Purkinje cell (primary cell): ENCODE measurements at places on chromosomes 6 and 20. TPM values are rescaled to one million over a fixed set of nuclear protein-coding genes. Genes with fewer than 3 reads are reported as not detected.

The ZFP64 gene
- 3.8 and 6.7 TPM in 2 replicates for polyA plus RNA-seq

The DNMT3B gene
- polyA plus RNA-seq = not detected in 2 replicates

The AKIRIN2 gene
- 33.4 and 60.4 TPM in 2 replicates for polyA plus RNA-seq

The PNPLA1 gene
- not detected in 2 replicates for polyA plus RNA-seq

The MMP24 gene
- polyA plus RNA-seq = 0.22 and 0.46 TPM in 2 replicates
